NCI-H1417 (cell line): ENCODE measurements at places on chromosomes 5 and 9.

GRCh38 chr9:20526500-20527319 lies 95.6 kb downstream of the MLLT3 start:
- no peak for DNase-seq

GRCh38 chr5:135016861-135017290 lies 17.2 kb downstream of the PITX1 start:
- DNase-seq = no peak

GRCh38 chr5:43233946-43234345 lies 41.9 kb downstream of the NIM1K start:
- DNase-seq = no peak

- DNase-seq = no peak
Observed at GRCh38 chr9:70255486-70255885, 3.3 kb upstream of the SMC5 start.

DNA sequence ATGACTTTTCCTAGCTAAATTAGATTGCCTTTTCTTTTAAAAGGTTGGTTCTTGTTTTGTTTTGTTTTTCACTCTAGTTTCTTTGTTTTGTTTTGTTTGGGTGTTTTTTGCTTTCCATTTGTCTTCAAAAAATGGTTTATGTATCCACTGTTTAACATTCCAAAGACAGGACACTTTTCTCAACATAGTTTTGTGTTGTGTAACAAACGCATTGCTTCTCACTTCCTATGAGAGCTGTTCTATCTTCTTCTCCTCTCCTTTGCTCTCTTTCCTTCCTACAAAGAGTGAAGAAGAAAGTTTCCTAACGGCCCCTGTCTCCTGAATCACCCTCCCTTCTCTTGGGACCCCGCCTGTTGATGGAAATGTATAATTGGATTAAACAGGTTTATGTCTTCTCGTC lies 539.7 kb downstream of the ACTL7B start:
- DNase-seq = no peak
